ENCODE measurements at places on chromosomes 5 and 9.

GRCh38 chr9:38107811-38108304 is 38.8 kb upstream of the SHB start:
- DNase-seq, result no peak

DNA sequence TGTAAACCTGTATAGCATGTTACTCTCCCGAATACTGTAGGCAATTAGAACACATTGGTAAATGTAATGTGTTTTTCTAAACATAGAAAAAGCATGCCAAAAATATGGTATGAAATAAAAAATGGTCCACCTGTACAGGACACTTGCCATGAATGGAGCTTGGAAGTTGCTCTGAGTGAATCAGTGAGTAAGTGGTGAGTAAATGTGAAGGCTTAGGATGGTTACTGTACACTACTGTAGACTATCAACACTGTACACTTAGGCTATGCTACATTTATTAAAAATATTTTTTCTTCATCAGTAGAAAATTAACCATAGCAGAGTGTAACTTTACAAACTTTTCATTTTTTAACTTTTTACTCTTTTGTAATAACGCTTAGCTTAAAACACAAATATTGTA is 41.9 kb downstream of the INSYN2B start:
- DNase-seq, result no peak

GRCh38 chr9:82109626-82110025 is 121.1 kb downstream of the SPATA31D1 start:
- DNase-seq, result no peak

GRCh38 chr5:177421062-177421798 is 5.2 kb upstream of the GRK6 start:
- no peak for DNase-seq

DNA sequence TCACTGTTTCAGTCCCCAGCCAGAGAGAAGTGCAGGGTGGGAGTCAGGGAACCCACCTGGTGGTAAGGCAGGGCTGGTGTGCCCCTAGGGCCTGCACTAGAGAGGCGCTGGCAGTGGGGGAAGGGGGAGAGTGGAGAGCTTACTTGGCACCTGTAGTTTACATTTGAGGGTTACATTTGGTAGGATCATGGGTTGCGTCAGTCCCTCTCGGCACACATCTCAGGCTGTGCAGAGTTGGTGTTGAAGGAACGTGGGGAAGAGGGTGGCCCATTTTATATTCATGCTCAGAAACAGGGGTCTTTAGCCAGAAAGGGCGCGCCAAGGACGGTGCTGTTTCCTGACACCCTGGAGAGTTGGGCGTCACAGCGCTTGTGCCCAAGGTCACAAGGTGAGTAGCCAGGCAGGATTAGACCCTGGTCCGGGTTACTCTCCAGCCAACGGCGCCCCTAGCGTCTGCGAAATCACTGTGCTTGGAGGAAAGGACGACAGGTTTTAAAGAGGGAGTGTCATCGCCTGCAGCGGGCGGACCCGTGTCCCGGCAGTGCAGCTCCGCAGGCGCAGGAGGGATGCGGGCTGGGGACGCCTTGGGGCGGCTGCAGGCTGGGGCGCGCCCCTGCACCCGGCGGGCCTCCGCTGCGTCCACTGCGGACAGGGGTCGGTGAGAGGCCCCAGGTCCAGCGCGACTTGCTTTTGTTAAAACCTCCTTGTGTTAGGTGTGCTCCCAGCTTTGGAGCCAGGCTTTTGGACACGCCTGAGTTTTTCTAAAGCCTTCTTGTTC is 272.6 kb downstream of the FANCC start:
- no peak for DNase-seq

DNA sequence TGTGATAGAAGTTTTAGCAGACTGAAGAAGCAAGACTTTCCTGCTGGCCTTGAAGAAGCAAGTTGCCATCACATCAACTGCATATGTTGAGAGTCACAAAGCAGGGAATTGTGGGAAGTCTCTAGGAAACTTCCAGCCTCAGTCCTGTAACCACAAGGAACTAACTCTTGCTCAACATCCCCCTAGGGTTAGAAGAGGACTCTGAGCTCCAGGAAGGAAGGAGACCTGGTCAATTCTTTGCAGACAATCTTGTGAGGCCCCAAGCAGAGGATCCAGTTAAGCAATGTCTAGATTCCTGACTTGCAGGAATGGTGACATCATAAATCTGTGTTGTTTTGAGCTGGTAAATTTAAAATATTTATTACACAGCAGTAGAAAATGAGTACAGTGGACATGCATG is 18.6 kb upstream of the ZNF366 start:
- no peak for DNase-seq

- no peak for DNase-seq
Measured at GRCh38 chr5:73198833-73199592, 26.0 kb downstream of the TMEM174 start.

- no peak for DNase-seq
Measured at GRCh38 chr5:171629628-171630349, 155.8 kb upstream of the SMIM23 start.

DNA sequence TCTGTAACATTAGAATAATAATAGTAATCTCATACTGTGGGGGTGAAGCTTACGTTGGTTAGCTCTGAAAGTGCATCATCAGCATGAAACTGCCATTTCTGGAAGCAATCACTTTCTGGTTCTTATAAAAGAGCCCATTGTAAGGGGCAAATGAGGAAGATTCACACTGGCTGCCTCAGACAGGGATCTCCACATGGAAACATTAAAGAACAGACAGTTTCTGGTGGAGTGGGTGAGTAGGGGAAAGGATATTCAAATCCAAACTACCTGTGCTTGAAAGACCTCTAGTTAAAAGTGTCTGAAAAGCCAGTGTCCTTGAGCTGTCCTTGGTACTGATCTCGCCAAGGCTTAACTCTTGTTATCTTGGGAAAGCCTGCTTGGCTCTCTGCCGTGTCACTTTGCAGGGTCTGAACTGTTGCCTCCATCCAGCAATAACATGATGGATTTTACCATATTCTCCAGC is 19.1 kb upstream of the SLC31A2 start:
- DNase-seq, result no peak

- DNase-seq, result no peak
Measured at GRCh38 chr9:8855046-8855445, 1055.5 kb upstream of the DMAC1 start.

DNA sequence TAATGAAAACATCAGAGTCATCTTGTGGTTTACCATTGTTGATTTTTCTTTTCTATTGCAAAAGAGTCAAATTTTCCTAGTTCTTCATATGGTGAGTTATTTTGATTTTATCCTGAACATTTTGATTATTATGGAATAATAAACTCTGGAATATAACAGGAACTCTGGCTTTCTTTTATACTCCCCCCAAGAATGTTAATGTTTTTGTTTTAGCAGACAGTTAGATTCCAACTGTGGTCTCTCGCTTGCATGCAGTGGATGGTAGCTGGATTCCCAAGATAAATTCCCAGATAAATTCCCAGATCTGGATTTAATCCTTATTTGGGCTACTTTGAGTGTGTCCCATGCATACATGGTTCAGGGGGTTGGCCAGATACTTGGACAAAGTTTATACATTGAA is 109.8 kb downstream of the NSG2 start:
- no peak for DNase-seq

DNA sequence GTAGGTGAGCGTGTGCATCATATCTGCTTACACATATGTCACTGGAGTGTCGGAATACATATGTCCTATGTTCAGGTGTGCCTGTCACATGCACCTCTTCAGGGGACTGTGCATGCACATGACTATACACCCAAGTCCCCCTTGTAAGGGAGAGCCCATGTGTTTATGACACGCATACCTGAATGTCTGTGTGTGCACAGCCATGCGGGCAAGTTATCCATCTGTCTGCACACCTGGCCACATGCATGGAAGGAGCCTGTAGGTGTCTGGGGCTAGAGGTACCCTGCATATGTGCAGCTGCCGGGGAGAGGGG is 622 bp upstream of the RGS14 start:
- no peak for DNase-seq

- DNase-seq, result no peak
Measured at GRCh38 chr5:55925712-55926111, 69.1 kb downstream of the IL6ST start.

DNA sequence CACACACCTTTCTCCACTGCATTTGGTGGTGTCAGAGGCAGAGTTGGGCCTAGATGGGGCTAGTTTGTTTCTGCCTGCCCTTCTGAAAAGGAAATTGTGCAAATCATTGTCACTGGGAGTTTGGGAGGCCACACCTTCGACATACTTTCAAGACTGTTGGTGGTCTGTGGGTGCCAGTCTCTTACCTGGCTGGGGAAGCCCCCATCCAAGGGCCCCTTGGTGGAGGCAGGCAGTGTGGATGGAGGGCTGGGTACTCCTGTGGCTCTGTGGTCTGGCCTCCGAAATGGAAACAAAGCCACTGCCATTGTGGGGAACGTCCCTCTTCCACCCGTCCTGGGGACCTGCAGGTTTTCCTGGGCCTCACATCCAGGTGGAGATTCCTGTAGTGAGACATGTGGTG is 10.9 kb upstream of the PHYHD1 start:
- DNase-seq, result no peak

GRCh38 chr5:133696006-133696584 is 83.8 kb upstream of the FSTL4 start:
- no peak for DNase-seq

DNA sequence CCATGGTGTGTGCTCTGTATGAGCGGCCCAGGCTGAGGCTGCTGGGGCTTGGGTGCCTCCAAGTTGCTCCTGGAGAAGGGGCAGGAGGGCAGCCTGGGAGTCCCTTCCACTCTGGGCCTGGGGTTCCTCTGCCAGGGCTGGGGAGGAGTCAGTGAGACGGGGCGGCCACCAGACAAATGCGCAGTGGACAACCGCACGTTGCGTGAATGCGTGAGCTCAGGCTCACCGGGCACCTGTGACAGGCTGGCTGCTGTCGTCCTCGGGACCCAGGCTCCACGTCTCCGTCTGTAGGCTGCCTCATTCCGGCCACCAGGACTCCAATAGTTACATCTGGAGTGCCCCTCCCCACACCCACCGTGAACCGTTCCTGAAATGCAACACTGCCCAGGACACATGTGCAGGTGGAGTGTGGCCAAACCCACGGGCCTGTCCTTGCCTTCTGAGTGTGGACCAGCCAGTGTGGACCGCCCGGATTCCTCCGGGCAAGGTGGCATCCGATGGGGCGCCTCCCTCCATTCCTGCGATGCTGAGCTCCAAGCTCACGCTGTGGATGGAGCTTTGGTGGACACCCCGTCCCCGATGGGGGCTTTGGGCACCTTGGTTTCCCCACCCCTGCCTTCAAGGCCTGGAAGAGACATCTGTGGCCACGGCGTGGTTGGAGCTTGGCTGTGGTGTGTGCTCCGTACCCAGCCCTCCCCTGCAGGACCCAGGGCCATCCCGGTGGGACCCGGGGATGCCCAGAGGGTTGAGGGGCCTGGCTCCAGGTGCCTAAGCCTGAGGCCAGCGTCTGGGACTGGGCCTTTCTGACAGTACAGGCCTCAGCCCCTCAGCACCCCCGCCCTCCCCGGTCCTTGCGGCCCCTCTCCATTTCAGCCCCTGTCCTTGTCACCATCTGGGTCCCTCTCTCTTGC is 34.0 kb upstream of the RXRA start:
- no peak for DNase-seq

DNA sequence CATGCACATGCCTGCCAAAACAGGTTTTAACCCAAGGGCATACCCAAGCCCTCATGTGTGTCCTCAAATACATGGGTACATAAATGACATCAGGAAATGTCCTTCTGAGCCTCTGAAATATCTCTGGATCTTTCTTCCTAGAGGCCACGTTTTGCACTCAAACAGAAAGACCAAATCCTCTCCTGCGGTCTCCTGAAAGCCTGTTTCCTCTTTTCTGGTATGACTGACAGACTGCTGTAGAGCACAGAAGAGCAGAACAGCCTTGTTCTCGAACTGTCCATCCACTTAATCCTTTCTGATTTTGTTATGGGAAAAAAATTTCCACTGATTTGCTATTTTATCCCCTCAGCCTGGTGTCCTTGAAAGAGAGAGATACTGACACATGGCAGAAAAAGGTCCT is 107.2 kb downstream of the ASTN2 start:
- no peak for DNase-seq

DNA sequence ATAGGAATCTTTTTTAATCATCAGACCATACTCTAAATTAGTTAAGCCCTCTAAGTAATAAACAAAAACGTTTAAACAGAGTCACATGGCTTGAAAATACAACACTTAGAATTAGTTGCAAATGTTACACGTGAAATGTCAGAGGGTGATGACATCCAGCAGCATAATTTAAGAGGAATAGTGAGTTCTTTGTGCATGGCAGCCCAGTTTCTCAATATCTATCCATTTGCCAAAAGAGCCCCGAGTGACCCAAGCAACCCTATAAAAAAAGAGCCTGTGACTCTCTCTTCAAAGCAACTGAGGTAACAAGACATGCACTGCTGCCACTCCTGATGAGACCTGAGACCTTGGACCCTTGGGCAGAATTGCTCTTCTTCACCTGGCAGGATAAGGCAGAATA is 96.9 kb upstream of the RASA1 start:
- DNase-seq, result no peak

GRCh38 chr5:99081711-99082110 is 152.9 kb upstream of the CHD1 start:
- DNase-seq, result no peak

- no peak for DNase-seq
Measured at GRCh38 chr5:1357946-1358725, 13.2 kb upstream of the CLPTM1L start.

DNA sequence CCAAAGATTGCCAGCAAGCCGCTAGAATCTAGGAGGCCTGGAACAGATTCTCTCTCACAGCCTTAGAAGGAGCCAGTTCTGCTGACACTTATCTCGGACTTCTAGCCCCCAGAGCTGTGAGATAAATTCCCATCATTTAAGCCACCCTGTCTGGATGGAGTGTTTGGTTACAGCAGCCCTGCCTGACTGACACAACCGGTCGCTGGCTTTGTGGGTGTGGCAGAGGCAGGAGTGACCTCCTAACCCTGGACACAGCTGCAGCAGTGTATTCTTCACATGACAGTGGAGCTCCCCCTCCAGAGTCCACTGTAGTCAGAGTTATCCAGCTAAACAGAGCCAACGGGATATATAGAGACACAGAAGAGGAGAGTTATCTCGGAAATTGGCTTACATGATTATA is 21.2 kb upstream of the IL17B start:
- DNase-seq, result no peak

- no peak for DNase-seq
Measured at GRCh38 chr9:2208991-2209390, 193.8 kb downstream of the SMARCA2 start.

- DNase-seq, result no peak
Measured at GRCh38 chr5:55418994-55419968, 111.5 kb downstream of the MTREX start.

DNA sequence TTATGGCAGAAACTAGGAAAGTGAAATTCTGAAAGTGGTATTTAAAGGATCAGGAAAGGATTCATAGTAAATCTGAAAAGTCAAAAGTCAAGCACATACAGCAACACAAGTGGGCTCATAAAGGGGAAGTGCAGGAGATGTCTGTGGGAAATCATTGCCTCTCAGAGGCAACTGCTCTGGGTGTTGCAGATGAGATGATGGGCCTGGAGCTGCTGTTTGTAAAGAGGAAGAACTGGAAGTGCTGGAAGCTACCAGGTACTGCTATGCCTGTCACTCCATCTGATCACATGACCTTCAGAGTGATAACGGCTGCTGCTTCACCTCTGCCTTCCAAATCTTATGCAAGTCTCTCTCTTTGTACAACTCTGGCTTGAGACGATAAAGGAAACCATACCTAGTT is 55.9 kb downstream of the ADRB2 start:
- DNase-seq, result no peak

GRCh38 chr5:113900816-113901215 is 387.3 kb downstream of the YTHDC2 start:
- no peak for DNase-seq

- no peak for DNase-seq
Measured at GRCh38 chr9:124290743-124291554, 33.2 kb downstream of the NEK6 start.

Measured in activated CD8-positive, alpha-beta memory T cell treated with anti-CD3 and anti-CD28 coated beads for 1 hour (primary cell).